ENCODE measurements at places on chromosomes 16 and 17.

DNA sequence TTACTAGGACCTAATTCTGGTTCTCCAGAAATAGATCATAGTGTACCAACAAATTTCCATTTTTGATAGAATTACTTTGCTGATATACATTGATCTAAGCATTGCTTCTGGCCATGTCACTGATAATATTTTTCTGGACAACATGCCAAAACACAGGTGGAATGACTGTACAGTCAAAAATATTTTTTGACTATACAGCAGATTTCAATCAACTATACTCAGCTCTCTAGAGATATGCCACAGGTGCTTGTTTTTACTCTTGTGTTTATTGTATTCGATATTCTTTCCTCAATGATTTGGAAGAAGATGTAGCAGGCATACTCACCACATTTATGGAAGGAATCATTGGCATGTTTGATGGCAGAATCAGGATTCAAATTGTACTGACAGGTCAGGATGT lies 21.6 kb upstream of the TOX3 start:
- no peak for DNase-seq

GRCh38 chr16:11611871-11612664 lies 25.3 kb upstream of the LITAF start:
- peak; percentile 82 for DNase-seq

GRCh38 chr16:27950206-27950887 lies 113.2 kb downstream of the GSG1L start:
- no peak for DNase-seq

DNA sequence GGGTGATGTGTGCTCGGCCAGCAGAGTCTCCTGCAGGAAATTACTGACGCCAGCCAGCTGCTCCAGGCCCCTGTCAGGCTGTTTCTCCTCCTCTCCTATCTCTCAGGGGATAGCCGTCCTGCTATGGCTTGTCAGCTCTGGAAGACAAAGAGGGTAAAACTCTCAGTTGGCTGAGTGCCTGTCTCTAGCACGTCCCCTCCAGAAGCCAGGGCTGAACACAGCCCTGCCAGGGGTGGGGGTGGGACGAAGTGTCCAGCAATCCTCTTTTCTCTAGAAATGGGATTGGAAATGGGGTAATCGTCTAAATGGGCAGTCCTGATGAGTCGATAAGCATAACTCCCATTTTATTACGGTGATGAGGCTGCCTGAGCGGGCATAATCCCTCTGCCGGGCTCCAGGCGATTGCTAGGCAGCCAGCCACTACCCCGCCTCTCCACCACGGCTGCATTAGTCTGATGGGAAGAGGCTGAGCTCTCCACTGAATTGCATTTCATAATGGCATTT lies 89.1 kb upstream of the GNAO1 start:
- DNase-seq: peak; percentile 50

- no peak for DNase-seq
Observed at GRCh38 chr16:49681217-49681883, 174.6 kb downstream of the ZNF423 start.

GRCh38 chr17:65000798-65001197 lies 55.7 kb downstream of the GNA13 start:
- no peak for DNase-seq

DNA sequence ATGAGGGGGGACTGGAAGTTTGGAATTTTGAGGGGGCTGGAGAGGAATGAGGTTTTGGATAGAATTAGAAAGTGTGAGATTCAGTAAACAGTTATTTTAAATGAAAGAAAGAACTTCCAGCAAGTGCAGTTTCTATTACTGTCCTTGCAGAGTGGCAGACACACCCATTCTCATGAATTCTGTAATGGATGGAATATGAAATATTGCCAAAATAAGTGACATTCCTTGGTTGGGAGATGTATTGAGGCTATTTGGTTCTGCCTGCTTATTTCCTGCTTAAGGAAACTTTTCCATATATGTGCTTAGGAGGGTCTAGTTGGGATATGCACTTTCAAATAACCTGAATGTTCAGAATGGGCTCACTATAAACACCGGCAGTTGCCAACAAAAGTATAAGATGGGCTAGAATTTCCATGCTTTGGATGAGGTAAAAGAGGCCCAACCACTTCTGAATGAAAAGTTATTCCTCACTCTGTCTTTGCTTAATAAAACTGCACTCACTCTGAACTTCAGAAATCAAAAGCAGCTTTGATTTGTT lies 434.4 kb downstream of the CA10 start:
- no peak for DNase-seq

DNA sequence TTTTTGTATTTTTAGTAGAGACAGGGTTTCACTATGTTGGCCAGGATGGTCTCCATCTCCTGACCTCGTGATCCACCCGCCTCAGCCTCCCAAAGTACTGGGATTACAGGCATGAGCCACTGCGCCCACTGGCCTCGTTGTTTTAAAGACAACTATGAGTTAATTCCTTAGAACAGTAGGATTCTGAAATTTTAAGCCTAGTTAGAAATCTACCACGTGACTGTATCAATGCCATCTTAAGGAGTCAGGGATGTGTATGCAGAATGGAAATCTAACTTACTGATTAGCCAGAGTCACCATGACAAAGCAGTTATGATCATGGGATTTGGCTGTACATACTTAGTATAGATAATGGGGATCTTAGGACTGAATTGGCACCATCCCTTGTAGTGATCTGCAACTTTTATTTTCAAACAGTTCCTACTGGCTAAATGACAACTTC lies 2.8 kb downstream of the CEP20 start:
- DNase-seq: no peak

GRCh38 chr16:58684001-58684353 lies 593 bp downstream of the SLC38A7 start:
- peak; percentile 32 for DNase-seq

DNA sequence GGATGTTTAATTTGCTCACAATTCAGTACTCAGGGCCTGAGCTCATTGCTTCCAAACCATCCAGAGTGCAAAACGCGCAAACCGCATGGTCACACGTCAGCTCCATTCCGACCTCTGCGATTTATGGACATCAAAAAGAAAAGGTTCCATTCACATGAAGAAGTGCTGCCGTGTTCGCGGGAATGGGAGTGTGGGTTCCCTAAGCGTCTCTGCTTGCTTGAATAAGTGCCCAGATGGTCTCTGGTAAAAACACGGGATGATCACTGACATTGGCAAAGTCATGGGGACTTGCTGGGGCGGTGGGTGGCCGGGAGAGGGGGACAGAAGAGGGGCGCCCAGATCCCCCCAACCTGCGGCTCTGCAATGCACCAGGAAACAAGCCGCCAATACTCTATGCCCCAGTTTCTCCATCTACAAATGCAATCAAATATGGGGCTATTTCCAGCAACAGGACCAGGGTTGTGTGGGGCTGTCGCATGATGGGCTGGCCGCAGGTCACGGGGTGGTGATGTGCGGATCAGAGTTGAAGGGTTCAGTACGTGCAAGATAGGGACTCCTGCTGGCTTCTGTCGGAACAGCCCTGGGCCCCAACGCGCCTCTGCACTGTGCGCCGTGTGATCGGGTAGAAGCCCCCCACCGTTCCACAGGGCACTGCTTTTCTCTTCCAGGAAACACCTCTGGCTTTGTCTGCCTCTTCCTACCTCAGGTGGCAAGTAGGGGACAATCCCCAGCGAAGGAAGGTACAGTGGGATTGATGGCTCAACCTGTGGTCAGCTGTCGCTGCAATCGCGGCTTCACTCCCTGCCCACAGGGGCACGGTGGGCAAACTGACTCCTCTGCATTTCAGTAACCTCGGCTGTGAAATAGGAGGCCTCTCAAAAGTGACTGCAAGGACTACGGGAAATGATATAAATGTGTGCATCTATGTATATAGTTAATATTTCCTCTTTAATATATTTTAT lies 11.2 kb downstream of the FOXF1 start:
- no peak for DNase-seq

GRCh38 chr17:78337244-78338109 lies 22.4 kb downstream of the SOCS3 start:
- DNase-seq: no peak

DNA sequence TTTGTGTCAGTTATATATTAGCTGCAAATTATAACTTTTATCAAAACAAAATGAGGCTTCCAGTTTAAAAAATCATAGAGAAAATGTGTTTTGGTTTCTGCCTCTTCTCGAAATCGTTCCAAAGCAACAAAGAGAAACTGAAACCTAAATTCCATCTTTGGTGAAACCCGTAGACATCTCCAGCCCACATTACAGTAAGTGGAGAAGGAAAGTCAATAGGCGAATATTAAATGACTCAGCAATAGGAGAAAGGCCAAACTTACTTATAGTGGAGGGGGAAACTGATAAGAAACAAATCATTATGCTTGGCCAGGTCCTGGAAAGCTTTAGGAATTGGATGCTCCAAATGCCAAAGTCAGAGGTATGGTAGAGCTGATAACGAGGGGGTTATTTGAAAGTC lies 103.0 kb upstream of the SHISA6 start:
- no peak for DNase-seq

GRCh38 chr16:85733155-85733838 lies 17.6 kb downstream of the C16orf74 start:
- DNase-seq: peak; percentile 46

- DNase-seq: no peak
Observed at GRCh38 chr16:56860226-56861020, 4.6 kb upstream of the SLC12A3 start.

- no peak for DNase-seq
Observed at GRCh38 chr17:14119546-14119945, 50.2 kb downstream of the COX10 start.

GRCh38 chr17:50181144-50181543 lies 15.3 kb downstream of the SGCA start:
- no peak for DNase-seq

GRCh38 chr16:64253096-64253495 lies 868.8 kb downstream of the CDH11 start:
- no peak for DNase-seq

DNA sequence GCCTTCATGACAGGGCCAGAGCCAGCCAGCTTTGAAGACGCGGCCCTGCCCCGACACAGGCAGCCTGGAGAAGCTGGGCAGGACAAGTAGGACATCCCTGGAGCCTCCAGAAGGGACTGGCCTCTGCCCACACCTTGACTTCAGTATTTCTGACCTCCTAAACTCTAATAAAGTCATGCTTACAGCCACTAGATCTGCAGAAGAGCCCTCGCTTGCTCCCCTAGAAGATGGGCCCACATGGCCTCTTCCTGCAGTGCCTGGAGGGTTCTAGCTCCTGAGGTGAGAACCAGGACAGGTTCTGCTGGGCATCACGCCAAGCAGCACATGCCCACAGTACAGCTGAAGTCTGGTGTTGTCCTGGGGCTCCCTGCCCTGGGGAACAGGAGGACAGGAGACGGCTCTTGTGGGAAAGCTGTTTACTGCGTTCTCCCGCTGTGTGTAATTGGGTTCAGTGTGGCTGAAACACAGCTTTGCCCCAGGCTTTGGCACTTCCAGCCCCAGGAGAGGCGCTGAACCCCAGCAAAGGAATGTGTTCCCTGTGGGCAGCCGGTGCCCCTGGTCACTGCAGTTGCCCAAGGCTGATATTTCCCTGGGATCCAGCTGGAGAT lies 2.6 kb downstream of the APRT start:
- DNase-seq: no peak

GRCh38 chr16:84050316-84050715 lies 7.7 kb upstream of the SLC38A8 start:
- DNase-seq: no peak

GRCh38 chr16:66376577-66377305 lies 10.2 kb downstream of the CDH5 start:
- DNase-seq: no peak

GRCh38 chr17:61486135-61487120 lies 34.2 kb downstream of the TBX4 start:
- no peak for DNase-seq

GRCh38 chr17:7440113-7440833 lies 961 bp downstream of the FGF11 start:
- DNase-seq: peak; percentile 78

DNA sequence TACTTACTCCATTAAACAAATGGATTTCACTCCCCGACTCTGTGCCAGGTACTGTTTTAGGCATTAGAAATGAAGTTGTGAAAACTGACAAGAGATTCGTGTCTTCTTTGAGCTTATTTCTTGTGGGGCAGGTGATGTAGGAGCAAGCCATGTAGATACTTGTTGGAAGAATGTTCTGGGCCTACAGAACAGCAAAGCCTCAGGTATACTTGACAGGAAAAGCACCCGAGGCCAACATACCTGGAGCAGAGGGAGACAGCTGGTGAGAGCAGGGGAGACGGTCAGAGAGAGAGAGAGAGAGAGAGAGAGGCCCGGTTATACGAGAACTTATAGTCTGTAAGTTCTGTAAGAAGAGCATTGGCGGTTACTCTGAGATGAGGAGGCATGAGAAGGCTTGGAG lies 110.8 kb downstream of the FTO start:
- no peak for DNase-seq

GRCh38 chr17:28892024-28892423 lies 5.5 kb downstream of the FLOT2 start:
- no peak for DNase-seq

GRCh38 chr17:46823657-46824056 lies 5.2 kb upstream of the WNT3 start:
- no peak for DNase-seq

DNA sequence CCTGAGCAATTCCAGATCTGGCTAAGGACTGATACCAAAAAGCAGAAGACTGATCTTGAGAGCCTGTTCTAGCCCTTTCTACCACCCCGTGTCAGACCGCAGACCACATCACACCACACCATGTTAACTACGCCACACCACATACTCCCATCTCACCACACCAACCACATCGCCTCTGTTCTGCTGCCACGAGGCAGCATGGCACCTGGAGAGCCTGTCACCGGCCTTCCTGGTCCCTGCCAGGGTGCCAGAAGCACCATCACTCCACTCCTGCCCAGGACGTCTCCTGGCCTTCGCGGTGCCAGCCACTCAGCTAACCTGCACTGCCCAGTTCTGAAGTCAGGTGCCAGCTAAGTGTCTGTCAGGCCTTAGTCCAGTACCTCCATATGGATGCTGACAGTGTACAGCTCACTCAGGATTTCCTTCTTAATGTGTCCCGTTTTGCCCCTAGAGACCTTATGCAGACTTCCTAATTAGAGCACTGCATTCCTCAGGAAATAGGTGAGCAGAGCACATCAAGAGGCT lies 37.2 kb upstream of the BCAR1 start:
- no peak for DNase-seq

DNA sequence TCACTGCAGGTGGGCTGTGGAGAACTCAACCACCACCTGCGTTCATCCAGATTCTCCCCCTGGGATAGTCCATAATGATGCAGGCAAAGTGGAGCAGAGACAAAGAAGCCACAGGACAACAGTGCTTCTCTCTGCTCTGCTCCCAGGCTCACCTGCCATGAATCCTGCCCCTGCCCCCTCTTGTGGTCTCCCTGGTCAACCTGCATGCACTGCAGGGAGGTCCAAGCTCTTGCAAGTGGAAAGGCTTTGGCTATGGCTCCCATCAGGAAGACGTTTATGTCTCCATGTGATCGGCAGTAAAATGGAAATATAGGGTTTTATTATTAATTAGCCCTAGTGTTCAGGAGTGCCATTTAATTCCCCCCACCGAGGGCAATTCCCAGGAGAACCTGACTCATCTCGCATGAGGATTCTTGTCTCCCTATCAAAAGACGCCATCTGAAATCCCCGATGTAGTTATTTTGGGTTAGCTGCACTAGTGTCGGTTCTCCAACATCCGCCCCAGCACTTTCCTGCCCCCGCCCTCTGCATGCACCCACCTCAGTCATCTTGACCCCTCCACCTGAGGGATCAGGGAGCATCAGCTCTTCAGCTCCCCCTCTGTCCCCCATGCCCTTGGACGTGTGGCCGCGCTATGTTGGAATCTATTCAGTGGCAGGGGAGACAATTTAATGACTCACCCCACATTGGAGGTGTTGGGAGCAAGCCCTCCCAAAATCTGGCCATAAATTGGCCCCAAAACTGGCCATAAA lies 91.8 kb downstream of the KCNJ12 start:
- DNase-seq: no peak
